ENCODE measurements at places on chromosomes 3 and 15.

DNA sequence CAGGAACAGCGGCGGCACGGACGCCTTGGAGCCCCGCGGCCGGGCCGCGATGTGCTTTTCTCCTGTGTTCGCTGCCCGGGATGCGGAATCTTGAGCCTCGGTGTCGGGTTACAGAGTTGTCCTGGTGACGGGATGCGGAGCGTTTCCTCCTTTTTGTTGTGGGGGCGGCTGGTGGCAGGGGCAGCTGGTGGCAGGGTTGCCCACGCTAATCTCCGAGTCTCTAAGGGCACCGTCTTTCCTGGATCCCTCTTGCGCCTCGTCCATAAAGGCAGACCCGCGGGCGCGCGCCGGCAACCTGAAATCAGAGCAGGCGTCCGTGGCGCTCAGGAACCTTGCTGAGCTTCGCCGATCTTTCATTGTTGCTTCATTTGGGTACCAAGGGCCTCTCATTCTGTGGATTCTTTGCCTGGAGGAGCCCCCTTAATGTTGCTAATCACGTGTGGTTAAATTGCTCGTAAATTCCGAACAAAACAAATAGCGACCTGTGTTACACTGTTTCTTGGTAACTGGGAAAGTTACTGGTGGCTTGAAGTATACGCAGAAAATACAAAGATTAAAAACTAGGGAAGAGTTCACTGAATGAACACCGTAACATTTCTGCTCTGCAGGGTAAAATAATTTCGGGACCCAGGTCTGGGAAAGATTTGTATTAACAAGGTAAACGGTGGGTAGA, 844 bp upstream of the PFN2 start:
- DNase-seq, result peak; percentile 85

GRCh38 chr3:127760361-127760760, 62.0 kb downstream of the MGLL start:
- DNase-seq, result peak; percentile 49

GRCh38 chr3:32423534-32423933, 31.9 kb downstream of the CMTM7 start:
- no peak for DNase-seq

DNA sequence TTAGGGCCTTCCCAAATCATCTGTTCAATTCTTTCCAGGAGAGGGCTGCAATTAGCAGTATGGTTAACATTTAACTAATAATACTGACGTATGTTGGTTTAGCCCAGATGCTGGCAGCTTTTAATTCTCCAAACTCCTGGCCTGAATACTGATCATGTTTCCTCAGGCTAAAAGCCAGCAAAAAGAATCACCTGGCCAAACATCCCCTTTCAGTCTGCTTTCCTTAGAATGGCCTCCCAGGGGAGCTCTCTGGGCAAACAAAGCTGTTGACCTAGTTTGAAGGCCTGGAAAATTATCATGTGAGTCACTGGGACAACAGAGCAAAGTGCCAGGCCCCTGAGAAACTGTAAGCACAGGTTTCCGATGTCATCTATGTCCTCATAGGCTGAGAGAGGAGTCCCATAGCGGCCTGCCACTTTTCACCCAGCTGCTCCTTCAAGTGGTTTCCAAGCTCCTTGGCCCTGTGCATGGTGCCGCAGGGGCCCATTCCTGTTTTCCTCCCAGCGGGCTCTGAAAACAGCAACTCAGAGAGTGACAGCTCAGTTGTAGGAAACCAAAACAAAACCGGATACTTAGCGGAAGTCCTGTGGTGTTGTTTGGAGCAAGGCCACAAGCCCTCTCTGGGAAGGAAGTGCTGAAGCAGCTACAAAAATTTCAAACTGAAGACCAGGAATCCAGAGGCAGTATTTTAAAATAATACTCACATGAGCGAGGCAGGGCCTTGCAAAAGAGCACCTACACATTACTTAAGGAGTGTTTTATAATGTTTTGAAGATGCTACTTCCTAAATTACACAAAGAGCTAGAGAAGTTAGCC, 36.5 kb upstream of the RAB11A start:
- peak; percentile 44 for DNase-seq

GRCh38 chr15:66929843-66930402, 135.5 kb upstream of the SMAD3 start:
- no peak for DNase-seq

GRCh38 chr3:426072-426471, 229.5 kb downstream of the CHL1 start:
- DNase-seq, result no peak

DNA sequence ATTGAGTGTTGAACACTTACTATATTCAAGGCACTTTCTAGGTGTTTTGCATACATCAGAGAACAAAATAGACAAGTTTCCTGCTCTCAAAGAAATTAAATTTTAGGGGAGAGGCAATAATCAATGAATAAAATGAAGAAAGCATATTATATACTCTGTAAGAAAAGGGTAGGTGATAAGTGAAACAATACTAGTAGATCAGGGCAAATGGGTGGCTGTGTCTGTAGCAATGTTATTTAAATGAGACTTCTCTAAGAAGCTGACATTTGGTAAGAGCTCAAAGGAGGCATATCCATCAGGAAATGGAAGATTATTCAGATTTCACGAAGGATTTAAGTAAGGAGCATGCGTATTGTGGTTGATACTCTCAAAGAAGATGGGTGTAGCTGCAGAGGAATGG, 1291.6 kb downstream of the NSUN3 start:
- DNase-seq, result no peak

- DNase-seq, result no peak
Observed at GRCh38 chr15:87672309-87673288, 583.9 kb downstream of the NTRK3 start.

- no peak for DNase-seq
Observed at GRCh38 chr3:35565048-35565447, 74.3 kb upstream of the ARPP21 start.

DNA sequence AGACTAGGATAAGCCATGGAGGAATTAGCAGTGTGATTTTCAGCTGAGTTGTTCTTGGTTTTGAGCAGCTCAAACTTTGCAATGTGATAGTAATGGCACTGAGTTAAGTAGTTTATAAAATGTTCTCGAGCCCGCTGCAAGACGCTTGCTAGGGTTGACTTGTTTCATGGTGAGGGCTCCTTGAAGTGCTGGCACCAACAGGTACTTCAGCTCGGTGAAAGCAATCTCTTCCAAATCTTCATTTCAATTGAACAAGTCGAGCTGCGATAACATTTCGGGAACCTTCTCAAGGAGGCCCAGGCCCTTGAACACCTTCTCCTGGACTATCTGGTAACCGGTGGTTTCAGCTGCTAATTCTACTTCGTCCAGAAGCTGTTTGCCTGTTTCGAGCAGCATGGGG, 50.8 kb upstream of the DYNC1LI1 start:
- no peak for DNase-seq

DNA sequence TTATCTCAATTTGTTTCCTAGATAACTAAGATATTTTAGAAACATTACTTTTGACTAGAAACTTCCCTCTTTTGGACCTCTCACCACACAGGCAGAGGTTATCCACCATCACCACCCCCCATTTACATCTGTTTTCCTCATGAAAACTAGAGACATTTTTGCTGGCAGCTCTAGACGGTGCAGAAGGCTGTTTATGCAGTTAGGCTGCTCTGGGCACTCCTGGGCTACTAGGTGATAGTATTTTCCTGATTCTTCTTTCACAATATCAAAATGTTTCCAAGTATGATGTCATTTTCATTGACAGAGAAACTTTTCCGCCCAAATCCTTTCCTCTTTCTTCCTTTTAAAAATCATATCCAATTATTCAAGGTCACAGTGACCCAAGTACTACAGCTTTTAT, 67.1 kb downstream of the PLOD2 start:
- DNase-seq, result no peak

GRCh38 chr3:29281344-29282241, 722 bp downstream of the RBMS3 start:
- DNase-seq, result no peak

Data from D341Med (cell line).